ENCODE measurements at places on chromosomes 12 and 14.

DNA sequence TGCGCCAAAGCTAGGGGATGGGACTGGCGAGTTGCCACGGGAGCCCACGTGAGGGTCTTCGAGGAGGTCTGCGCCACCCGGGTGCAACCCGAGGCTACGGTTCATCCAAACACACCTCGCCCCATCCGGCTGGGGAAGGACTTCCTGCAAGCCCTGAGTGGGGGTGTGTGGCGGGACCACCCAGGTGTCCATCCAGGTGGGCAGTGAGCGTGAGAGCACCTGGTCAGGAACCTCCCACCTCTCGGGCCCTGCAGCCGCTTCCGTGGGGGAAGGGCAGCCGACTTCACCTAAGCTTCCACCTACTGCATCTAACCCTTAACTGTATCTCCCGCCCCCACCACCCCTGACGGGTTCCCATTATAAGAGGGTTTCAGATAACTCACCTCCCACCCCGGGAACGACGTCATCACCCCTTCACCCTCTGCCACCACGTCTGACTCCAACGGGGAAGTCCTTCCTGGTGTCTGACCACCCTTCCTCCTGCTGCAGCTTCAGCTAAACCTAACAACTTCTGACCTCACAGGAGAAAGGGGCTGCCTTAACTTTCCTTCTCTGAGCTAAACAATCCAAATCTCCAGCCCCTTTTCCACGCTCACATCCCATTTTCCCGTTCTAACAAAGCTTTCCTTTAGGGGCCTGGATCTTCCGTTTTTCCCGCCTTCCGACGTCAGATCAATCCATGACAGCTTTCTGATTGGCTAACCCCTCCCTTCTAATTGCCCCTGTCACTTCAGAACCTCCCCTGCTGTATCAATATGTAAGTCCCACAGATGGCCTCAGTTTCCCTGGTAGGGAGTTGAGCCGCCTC, 27.4 kb upstream of the SMUG1 start:
- DNase-seq, result peak; percentile 30

DNA sequence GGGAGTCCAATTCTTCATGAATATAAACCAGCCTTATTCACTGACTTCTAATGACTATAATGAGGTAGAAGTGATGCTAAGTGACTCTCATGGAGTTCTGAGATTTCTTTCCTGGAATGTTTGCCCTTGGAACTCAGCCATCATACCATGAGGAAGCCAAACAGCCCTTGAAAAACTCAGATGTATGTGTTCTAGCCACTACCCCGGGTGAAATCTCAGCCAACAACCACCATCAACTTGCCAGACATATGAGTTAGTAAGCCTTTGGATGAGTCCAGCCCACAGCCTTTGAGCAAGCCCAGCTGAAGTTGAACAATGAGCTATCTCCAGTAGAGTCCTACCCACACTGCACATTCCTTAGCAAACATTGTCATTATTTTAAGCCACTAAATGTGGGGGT, 149.5 kb downstream of the SLC6A15 start:
- DNase-seq, result no peak

DNA sequence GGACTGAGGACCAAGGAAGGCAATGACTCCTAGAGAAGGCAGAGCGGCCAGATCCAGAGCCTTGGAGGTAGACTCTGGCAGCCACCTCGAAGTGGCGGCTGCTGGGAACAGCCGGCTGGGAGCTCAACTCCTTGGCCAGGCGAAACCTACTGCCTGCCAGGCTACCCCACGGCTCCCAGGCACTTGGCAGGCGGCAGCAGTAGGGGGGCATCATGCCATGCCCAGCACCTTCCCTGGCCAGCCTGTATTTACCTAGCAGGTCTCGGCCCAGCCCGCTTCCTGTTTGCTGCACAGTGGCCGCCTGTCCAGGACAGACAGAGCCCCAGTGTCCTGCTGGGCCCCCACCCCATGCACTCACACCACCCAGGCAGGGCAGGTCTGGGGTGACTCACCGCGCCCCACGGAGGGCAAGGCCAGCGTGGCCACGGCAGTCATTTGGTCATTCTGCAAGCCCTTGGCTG, 10.2 kb downstream of the TRPV4 start:
- DNase-seq, result no peak

- DNase-seq, result no peak
These were observed 211.1 kb upstream of the DAAM1 start for GRCh38 chr14:58977366-58977765.

- DNase-seq, result no peak
These were observed 17.7 kb downstream of the IRAK4 start for GRCh38 chr12:43776498-43776897.

- DNase-seq, result no peak
These were observed 1630.4 kb upstream of the SEL1L start for GRCh38 chr14:83164016-83164415.

All from activated CD4-positive, alpha-beta T cell treated with anti-CD3 and anti-CD28 coated beads, Interleukin-2, amount 50 U/mL, for 1 hour (primary cell).